ENCODE measurements at places on chromosomes 3 and 15.
A peak's percentile ranks its signal among the peaks of the same experiment; 100 is the strongest.

DNA sequence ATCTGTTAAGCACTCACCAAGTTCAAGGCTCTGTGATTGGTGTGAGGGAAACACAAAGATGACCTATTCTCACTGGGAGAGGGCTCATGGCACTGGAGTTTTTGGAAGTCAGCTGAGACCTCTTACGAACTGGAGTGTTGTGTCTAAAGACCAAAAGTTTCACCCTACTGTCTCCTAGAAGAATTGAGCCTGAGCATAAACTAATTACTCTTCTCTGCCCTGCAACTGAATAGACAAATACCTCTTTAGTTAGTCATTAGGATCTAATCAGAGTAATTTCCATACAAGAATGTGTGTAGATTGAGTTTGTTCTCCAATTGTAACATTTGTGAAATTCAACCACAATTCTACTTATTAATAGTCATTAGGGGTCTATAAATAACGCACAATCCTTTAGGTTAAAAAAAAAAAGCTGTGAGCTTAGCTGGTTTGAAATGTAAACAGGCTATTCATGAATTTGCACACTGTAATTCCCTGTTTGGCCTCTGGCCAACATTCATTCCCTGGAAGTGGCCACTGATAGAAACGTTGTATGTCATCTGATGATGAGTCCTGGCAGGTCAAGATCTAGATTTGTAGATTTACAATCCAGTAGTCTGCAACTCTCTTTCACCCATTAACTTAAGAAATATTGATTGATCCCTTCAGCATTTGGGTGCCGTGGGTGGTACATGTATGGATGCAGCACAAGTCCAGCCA is 76.8 kb upstream of the SOX14 start:
- no peak for DNase-seq

DNA sequence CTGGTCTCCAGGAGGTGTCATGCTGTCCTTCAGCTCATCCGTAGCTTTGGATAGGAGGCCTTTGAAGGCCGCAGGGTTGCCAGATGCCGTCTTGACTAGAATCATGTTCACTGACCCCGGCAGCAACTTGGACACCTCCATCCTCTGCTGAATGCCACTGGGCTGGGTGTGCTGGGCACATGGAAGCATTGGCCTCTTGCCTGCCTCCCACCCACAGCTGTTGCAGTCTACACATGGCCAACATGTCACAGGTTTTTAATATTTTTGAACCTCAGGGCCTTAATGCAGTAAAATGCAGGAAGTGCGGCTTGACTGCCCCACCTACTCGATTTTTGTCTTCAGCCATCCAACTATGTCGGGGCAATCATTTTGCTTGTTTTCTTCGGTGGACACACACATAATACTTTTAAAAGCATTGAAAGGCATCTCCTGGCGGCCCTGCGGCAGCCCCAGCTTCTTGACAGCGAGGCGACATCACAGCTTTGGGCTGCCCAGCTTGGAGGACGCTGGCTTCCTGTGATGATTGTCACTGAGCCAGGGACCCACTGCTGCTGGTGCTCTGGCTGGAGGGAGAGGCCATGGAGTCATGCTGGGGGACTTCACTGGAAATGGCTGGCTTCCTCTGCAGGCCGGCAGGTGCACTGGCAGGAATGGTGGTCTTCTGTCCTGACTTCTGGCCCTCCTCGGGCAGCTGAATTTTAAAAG is 31.6 kb upstream of the ACAD9 start:
- no peak for DNase-seq

GRCh38 chr15:28974142-28974541 is 88.4 kb downstream of the APBA2 start:
- no peak for DNase-seq

GRCh38 chr3:142270407-142270806 is 45.0 kb upstream of the GK5 start:
- no peak for DNase-seq

DNA sequence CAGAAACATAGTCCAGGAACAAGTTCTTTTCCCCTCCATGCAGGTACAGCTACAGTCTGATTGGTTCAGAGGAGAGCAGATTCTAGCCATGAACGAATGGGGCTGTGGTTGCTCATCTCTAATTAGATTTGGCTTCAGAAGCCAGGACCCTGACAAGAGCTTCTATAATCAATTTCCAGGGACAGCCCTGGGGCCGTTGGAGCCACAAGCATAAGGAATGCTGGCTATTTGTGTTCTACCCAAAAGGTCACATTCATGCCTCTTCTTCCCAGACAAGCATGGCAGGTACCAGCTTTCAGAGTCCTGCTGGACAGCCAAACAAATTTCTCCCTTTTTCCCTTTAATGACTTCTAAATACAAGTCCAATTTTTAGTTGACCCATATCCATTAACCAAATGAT is 215.5 kb upstream of the LRTM1 start:
- DNase-seq, result no peak

GRCh38 chr3:17938313-17938712 is 195.9 kb upstream of the TBC1D5 start:
- DNase-seq, result no peak

DNA sequence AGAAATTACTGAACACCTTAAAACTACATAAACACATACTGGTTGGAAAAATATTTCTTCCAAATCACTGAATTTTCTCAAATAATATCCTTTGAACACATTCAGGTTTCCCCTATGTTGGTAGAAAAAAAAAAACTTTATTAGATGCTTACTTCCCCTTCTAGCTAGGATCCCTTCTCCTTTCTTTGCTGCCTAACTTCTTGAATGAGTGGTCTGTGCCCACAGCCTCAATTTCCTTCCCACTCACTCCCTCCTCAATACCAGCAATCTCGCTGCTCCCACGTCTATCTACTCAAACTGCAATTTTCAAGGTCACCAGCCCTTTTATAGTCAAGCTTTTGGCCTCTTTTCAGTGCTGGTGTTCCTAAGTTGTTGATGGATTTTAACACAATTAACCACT is 8.3 kb downstream of the CD200R1 start:
- DNase-seq, result no peak

GRCh38 chr3:50375258-50375931 is 16.1 kb upstream of the TMEM115 start:
- DNase-seq, result no peak

DNA sequence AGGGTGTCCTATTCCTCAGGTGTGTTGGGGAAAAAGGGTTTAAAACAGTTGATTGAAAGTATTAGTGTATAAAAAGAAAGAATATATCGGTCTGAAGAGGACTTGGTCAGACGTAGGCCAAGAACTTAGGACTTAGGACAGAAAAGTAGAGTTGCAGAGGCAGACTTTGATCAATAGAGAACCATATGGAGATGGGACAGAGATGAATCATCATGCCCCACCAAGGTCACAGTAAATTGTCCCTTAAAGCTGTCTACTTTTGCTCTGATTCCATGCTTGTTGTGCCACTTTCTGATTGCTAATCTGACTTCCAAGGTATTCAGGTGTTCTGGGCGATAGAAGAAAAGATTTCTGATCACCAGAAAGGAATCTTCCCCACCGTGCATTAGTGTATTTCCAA is 52.9 kb upstream of the ZDHHC23 start:
- DNase-seq, result no peak

- no peak for DNase-seq
Measured at GRCh38 chr3:54916732-54917131, 11.1 kb downstream of the LRTM1 start.

DNA sequence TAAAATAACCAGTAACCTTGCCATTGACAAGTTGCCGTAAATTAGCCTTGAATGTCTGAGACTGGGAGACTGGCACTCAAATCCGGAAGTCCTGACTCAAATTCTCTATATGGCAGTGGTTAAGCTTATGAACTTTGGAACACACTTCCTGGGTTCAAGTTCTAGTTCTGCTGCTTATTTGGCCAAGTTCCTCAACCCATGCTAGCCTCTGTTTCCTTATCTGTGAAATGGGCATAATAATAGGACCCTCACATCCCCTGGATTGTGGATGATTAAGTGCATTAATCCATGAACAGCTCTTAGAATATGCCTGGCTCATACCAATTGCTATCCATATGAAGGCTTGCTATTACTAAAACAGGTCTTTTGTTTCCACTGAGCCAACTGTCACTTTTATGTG is 311.5 kb downstream of the EDEM1 start:
- DNase-seq, result no peak

DNA sequence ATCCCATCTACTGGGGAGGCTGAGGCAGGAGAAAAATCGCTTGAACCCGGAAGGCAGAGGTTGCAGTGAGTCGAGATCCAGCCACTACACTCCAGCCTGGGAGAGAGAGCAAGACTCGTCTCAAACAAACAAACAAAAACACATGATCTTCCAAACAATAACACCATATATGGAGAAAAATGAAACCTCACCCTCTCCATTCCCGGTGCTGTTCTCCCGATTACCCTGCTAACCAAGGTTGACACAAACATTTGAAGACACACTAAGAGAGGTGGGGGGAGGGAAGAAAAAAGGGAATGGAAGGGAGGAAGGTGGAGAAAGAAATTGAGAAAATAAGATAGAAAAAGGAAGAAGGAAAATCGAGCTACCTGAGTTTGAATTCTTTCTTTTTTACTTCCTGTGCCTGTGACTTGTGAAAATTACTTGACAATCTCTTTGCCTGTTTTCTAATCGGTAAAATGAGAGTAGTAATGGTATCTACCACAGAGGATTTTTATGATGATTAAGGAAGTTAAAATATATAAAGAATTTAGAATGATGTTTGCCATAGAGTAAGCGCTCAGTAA is 1.1 kb upstream of the PLSCR2 start:
- no peak for DNase-seq

DNA sequence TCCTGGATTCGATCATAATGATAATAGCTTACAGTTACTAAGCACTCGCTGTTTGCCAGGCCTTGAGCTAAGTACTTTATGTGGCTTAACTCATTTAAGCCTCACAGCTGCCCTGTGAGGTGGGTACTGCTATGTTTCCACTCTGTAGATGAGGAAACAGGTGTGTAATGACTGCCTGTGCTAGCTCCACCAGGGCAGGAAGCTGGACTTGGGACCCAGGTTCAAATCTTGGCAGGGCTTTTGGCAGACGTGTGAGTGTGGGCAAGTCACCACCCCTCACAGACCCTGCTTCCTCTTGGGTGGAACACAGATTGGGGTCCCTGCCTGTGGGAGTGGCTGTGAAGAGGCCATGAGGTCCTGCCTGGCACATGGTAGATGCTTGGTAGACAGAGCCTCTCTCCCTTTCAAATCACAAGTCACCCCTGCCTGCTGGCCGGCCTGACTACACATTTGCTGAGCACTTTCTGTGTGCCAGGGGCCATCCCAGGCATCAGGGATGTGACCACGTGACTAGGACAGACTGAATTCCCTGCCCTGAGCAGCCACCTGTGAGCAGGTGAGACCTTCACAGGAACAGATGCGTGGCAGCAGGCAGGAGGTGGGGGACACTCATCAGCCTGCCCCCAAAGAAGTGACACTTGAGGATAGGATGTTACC is 3.7 kb downstream of the EFCC1 start:
- no peak for DNase-seq

- DNase-seq, result peak; percentile 6
Measured at GRCh38 chr3:153284282-153284938, 122.4 kb downstream of the RAP2B start.

- DNase-seq, result no peak
Measured at GRCh38 chr3:13513913-13514517, 33.9 kb downstream of the HDAC11 start.

- no peak for DNase-seq
Measured at GRCh38 chr3:194296454-194297263, 54.5 kb downstream of the CPN2 start.

- no peak for DNase-seq
Measured at GRCh38 chr3:142931222-142931621, 32.3 kb downstream of the PAQR9 start.

DNA sequence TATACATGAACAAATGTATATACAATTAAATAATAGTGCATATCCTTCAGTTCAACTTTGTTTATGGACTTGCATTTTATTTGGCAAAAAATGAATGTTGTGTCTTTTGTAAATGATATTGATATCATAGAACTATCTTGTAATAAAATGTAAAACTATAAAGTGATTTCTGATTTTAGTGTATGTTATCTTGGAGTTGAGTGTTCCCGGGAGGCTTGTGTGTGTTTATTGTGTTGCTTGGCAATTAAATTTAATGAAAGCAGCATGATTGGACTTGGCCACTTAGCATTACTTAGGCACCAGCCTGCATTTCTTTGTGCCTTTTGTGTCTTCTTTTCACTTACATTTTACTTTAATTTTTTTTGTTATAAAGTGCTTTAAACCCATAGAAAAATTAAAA is 10.6 kb downstream of the ARHGEF26 start:
- no peak for DNase-seq

GRCh38 chr15:78323693-78324092 is 16.5 kb upstream of the CRABP1 start:
- DNase-seq, result no peak

DNA sequence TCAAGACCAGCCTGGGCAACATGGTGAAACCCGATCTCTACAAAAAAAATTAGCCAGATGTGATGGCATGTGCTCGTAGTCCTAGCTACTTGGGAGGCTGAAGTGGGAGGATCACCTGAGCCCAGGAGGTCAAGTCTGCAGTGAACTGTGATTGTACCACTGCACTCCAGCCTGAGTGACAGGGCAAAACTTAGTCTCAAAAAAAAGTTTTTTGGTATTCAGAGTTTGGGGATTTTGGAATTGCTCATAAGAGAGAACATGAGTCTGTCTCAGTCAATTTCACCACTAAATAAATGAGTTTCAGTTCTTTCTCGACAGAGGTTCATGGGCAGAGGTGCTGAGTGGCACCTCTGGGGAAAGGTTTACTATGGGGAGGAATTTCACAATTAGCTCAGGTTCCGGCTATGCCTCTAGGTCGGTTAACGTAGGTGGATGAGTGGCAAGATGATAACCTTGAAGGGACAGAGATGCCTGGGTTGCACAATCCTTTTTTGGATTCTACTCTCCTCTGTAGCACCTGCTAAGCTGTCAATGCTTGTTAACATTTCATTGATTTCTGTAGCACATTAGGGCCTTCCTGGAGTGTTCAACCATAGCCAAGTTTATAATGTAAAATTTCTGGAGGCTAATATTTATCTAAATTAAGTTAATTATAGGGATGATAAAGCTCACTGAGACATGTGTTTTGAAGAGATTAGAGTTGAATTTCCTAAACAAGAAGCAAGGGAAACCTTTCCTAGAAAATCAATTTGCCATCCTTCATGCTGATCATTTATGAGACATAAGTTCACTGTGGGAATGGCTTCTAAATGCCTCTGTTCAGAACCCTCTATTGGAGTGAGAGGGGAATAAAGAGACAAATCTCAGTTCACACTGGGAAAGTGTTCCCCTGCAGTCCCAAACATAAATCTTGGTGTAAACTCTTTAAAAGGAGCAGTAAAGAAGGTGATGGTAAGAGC is 37.4 kb upstream of the DCP1A start:
- DNase-seq, result no peak

DNA sequence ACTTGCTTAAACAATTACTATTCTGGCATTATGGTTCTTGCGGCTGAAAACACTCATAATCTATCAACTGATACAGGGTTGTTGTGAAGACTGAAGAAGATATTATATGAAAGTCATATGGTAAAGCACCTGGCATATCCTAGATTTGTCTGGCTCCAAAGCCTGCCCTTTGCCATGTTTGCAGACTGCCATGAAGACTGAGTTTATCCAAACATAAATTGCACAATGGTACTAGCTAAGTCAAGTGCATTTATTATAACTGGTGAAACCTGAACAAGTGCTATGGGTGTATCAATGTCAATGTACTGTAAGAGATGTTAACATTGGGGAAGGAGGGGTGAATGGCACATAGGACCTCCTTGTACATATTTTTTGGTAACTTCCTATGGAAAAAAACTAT is 87.4 kb upstream of the MEX3B start:
- no peak for DNase-seq
